Brain microvascular endothelial cell (primary cell): ENCODE measurements at places on chromosomes 4 and X.
A peak's percentile ranks its signal among the peaks of the same experiment; 100 is the strongest.

DNA sequence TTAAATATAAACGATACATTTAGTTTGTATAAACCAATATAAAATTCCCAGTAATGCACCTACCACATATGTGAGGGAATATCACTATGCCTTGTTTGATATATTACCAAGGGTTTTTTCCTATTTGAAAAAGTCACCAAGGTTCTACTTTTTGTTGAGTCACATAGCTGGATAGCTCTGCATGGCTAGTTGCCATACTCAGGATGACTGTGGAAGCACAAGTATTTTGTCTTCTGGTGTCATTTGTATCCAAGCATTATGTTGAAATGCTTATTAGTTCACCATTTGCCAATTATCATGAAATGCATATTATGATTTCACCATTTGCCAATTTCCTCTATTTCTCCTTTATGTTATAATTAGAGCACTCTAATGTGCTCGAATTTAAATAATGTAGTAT is 162.7 kb upstream of the TTC29 start:
- peak; percentile 49 for DNase-seq

DNA sequence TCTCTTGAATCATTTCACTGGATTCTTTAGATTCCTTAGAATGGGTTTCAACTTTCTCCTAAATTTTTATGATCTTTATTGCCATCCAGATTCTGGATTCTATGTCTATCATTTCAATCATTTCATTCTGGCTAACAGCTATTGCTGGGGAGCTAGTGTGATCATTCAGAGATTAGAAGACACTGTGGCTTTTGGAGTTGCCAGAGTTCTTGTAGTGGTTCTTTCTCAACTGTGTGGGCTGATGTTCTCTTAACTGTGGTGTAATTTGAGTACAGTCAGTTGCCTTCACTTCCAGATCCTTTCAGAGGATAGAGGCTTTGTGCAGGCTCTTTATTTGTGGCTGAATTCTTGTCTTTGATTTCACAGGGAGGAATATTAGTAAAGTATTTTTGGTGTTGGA is 12.1 kb upstream of the CSN2 start:
- DNase-seq: peak; percentile 3

DNA sequence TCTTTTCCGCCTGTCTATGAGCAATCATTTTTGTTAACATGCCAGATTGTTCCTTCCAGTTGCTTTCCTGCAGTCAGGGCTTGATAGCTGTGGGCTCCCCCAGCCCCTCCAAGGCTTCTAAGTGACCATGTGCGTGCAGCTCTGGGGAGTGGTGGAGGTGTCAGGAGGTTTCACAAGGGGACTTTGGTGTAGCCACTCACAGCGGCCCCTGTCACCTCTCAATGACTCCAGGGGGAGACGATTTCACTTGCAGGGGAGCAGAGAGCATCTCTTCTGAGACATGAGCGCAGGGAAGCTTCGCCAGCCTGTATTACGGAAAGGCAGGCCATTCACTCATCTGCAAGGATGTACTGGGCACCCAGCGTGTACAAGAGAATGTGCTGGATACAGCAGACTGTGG is 3.1 kb upstream of the GPR78 start:
- DNase-seq: no peak

DNA sequence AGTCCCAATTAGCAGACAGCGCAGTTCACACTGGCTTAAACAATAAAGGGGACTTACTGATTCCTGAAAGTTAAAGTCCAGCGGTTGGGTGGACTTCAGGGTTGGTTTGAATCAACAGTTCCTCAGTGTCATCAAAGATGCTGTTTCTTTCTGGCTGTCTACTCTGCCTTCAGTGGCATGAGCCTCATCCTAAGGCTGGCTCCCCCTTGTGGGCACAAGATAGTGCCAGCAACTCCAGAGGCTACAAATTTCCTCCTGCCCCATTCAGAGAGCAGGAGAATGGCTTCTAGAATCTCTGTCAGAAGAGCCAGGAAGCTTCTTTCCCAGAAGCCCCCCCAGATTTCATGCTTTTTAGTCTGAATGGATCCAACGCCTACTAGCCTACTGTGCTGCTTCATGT is 82.4 kb upstream of the MTM1 start:
- DNase-seq: peak; percentile 44

DNA sequence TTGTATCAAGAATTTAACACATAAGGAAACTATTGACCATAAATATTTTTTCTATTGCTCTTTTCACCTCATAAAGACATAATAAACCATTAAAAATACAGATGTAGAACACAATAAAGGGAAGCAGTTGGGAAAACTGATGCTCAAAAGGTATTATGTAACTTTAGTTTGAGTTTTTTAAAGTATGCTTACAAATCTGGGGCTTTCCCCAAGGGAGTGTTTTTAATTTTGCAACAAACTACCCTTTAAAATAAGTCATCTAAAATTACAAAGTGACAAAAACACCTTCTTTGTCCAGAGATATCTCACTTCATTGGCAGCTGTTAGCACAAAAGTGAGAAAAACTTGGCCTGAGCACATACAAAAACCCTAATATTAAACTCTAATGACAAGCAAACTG is 55.0 kb downstream of the PRDM5 start:
- no peak for DNase-seq

GRCh38 chrX:51641421-51642021 is 22.8 kb upstream of the CENPVL3 start:
- DNase-seq: peak; percentile 32

GRCh38 chrX:75156531-75156945 is 455 bp upstream of the ABCB7 start:
- DNase-seq: peak; percentile 11

GRCh38 chr4:38455092-38455862 is 208.7 kb upstream of the KLF3 start:
- no peak for DNase-seq

DNA sequence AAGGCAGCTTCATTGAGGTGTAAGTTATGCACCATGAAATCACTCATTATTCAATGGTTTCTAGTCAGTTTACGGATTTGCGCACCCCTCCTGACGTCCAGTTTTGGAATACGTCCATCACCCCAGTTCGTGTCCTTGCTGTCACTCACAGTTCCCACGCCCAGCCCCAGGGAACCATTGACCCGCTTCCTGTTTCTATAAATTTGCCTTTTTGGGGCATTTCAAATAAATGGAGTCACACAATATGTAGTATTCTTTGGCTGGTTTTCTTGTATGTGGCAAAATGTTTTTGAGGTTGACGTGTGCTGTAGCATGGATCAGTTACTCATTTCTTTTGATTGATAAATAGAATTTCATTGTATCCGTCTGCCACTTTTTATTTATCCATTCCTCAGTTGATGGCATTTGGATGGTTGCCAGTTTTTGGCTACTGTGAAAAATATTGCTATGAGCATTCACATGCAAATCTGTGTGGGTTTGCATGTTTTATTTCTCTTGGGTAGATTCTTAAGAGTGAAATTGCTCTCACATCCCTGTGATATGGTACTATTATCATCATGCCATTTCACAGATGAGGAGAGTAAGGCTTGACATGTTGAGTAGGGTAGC is 18.4 kb upstream of the SORCS2 start:
- DNase-seq: no peak

DNA sequence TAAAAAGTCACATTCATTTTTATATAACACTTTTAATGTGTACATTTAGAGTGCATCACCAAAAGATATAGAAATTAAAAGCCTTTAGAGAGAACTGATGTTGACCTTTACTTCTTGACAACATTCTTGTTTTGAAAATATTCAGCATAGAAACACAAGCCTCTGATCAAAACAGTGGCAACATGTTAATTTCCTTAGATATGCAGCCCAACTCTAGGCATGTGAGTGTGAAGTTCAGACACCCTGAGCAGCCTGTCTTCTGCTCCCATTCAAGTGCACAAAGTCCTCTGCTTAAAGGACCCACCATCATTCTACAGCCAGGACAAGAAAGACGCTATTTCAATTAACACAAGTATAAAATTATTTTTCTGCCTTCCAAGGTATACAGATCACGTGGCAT is 60.0 kb downstream of the PPP3CA start:
- no peak for DNase-seq

GRCh38 chrX:54193085-54193821 is 10.2 kb upstream of the FAM120C start:
- DNase-seq: no peak

DNA sequence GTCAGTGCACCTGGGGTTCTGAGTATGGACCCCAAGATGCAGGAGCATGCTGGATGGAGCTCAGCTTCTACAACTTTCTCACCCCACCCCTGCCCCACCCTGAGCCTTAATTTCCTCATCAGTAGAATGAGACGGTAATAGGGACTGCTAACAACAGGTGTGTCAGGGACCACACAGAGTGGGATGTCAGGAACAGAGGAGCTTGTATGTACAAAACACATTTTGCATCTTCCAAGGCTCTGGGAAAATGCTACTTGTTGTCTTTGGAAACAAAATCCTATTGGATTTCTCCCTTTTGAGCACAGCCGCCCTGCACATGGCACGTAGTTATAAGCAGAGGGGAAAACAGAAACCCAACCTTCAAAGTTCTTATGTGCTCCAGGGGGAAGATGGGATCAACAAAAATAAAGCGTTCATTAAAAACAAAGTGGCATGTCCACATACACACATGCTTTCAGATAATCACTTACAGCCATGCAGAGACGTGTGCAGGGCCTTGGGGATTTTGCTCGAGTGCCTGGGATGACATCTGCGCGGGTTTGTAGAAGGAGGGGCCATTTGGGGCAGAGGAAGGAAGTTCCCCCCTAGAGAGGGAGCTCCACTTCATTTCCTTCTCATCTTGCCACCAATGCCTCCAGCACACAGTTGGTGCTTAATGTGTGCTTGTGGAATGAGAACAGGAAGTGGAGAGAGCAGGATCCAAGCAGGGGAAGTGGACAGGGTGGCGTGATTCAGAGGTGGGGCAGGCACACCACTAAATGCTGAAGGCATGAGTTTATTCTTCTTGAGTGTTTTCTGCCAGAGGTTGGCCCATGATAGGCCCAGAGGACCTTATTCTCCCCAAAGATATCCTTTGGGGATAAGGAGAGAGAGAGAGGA is 138.9 kb downstream of the SMIM20 start:
- DNase-seq: no peak

GRCh38 chrX:68086709-68087108 is 346.6 kb downstream of the OPHN1 start:
- DNase-seq: no peak

DNA sequence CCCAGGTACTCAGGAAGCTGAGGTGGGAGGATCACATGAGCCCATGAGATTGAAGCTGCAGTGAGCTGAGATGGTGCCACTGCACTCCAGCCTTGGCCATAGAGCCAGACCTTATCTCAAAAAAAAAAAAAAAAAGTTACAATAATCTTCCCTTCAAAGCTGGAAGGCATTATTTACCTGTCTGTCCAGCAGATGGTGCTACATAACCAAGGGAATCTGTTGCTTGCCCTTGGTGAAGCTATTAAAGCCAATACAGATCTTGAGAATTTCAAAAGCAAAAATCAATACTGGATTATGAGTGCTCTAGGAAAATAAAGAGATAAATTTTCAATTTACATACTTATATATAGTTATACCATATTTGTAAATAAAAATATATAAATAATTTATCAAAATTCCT is 25.9 kb downstream of the PKD2 start:
- peak; percentile 36 for DNase-seq

GRCh38 chrX:46954716-46955115 is 42.5 kb downstream of the JADE3 start:
- no peak for DNase-seq

DNA sequence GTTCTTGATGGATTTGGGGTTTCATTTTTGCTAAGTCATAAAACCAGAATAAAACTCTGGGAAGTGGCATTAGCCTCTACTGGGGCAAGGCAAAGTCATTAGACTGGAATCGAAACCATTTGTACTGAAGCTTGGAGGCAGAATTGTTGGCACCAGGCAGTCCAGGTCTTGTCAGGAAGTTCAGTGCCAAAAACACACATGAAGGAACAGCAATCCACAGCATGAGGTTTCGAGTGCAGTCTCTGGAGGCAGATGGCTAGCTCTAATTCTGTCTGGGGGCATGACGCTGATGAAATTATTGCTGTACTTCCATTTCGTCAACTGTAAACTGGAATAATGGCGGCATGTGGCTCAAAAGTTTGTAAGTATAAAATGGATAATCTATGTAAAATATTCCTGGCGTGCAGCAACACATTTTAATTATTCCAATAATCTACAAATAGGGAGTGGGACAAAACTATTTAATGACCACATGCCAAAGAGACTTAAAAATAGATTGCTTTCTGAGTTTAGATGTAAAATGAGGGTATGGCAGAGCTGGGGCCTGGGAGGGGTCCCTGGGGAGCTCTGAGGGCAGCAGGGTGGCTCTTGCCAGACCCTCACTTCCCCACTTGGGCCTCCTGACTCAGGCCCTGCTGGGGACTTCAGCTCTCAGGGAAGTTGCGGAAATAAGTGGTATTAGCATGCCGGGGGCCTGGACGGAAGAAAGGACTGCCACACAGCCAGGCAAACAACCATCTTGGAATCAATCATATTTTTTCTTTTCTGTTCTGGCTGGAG is 18.8 kb upstream of the CENPU start:
- DNase-seq: no peak

DNA sequence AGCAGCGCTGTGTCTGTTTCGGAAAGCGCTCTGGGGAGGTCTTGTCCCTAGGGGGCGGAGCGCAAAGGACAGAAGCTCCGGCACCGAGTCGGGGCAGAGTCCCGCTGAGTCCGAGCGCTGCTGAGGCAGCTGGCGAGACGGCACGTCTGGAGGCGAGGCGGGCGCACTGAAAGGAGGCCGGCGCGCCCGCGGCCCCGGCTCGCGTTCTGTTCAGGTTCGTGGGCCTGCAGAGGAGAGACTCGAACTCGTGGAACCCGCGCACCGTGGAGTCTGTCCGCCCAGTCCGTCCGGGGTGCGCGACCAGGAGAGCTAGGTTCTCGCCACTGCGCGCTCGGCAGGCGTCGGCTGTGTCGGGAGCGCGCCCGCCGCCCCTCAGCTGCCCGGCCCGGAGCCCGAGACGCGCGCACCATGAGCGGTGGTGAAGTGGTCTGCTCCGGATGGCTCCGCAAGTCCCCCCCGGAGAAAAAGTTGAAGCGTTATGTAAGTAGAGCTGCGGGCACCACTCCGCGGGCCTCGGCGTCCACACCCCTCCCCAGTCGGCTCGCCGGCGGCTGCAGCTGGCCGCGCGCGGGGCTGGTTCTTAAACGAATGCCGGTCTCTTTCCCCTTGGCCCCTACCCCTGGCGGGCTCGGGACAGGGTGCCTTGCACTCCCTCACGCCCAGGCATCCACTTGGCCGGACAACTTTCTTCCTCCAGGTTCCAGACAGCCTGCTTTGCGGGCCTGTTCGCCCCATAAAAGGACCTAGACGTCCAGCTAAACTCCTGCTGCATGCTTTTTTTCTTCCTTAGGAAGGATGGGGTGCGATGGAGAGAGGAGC is at the start of gene GAB1:
GAB1 (plus strand) TSS at position 96 of the 819 bp plus-strand sequence; CDS start at position 409, 313 bp downstream.
- peak; percentile 76 for DNase-seq

DNA sequence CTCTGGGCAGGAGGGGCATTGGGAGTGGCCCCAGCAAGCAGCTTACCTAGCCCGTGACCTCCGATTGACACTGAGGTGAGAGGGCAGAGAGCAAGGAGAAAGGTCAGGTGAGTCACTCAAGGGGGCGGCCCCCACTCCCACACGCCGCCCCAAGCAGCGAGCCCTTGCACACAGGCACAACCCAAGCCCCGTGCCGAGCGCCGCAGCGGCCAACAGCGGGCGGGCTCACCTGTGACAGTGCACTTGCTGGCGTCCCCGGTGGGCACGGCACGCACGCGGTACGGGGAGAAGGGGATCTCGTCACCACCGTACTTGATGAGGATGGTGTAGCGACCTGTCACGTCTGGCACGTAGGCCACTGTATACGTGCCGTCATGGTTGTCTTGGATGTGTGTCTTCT is 17.2 kb downstream of the FLNA start:
- DNase-seq: no peak
